Kidney (tissue), 22 donors: ENCODE measurements at places on chromosomes 7 and 10.

DNA sequence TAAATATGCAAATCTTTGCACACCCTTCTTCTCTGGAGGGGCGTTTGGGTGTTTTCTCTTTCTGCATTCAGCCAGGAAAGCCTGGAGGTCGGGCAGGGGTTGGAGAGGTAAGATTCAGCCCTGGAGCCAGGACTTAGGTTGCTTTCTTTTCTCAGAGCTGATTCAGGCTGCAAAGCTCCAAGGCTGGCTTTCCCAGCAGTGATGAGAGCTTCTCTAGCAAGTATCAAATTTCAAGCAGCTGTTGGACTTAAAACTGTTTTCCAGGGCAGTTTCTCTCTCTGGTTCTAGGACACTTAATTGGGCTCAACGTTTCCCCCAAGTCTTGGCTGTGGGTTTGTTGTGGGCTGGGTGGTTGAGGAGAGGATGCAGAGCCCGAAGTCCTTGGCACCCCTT is 608 bp downstream of the AKR1B10 start:
- DNase-seq = peak; percentile 72

DNA sequence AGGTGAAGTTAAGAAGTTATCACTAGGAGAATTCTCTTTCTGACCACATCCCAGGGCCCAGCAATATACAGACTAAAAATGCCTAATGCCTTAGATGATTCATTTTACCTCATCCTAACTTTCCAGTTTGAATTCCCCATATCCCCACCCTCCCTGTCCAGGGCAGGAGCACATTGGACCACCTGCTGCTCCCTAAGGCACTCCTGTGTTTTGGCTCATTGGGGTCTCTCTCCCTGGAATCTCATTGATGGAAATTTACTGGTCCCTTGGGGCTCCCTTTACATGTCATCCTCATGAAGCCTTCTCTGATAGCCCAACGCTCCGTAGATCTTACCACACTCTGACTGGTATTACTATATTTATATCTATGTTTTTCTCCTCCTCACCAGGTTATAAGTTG is 2.7 kb downstream of the IL2RA start:
- no peak for DNase-seq

- DNase-seq = no peak
Measured at GRCh38 chr7:79770063-79770462, 316.6 kb upstream of the MAGI2 start.

- no peak for DNase-seq
Measured at GRCh38 chr10:110461530-110461929, 36.2 kb upstream of the DUSP5 start.

DNA sequence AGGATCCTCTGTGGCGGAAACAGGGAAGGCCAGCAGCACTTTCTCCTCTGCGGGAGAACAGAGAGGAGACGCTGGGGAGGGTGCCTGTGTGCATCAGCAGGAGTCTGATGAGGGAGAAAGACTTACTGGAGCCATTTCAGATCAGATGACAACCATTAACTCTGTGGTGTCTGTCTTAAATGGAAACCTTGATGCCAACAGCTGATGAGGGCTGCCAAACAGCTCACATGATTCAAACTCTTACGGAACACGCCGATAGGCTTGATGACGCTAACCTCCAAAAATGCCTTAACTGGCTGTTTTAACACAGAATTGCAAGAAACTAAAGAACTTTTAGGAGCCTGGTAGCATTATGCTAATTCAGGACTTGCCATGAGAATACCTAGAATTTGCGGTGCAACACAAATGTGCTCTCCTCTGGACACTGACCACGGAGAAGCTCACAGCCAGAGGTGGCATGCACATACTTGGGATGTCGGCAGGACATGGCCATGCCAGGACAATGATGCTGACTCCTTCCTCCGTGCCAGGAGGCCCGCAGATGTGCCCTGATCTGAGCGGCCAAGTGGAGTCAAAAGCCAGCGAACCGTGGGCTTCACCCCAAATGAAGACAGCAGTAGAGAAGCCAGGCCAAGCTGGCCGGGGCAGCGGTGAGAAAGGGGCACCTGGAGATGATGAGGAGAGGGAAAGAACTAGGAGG is 154.9 kb downstream of the ZMYND11 start:
- no peak for DNase-seq

DNA sequence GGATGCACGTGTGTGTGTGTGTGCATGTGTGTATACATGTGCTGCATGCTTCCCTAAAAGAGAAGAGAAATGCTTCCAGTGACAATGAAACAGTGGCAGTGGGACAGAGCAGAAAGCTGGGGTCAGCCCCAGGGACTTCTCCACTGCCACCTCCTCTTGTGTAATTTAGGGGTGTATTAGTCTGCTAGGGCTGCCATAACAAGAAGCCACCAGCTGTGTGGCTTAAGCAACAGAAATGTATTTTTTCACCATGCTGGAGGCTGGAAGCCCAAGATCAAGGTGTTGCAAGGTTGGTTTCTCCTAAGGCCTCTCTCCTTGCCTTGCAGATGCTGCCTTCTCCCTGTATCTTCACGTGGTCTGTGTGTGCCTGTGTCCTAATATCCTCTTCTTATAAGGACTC is 190.5 kb downstream of the CXCL12 start:
- DNase-seq = no peak

GRCh38 chr7:106820321-106821217 is 44.5 kb upstream of the PIK3CG start:
- no peak for DNase-seq

GRCh38 chr7:77330169-77330882 is 85.8 kb downstream of the GSAP start:
- no peak for DNase-seq

DNA sequence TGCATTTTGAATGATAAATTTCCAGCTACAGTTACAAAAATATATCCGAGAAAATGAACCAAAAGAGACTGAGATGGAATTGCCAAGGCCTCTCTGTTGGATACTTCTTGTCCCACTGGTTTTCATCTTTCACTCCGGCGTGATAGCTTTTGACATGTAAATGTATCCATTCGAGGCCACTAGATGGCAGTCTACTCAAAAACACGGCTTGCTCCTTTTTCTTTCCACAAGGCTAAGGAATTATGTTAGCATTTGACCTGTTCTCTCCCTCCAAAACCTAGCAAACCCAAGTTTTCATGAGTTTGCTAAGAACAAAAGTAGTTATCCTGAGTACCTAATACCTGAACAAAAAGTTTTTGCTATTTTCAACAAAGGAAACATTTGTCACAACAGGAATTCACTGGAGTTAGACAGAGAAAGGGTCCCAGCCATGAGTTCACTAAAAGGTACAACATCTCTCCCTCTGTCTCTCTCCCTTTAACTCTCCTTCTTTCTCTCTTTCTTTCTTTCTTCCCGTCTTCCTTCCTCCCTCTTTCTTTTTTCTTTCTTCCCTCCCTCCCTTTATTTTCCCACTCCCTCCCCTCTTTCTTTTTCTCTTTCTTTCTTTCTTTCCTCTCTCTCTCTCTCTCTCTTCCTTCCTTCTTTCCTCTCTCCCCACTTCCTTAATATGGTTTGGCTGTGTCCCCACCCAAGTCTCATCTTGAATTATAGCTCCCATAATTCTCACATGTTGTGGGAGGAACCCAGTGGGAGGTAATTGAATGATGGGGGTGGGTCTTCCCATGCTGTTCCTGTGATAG is 207.9 kb upstream of the MYO3A start:
- DNase-seq = no peak

DNA sequence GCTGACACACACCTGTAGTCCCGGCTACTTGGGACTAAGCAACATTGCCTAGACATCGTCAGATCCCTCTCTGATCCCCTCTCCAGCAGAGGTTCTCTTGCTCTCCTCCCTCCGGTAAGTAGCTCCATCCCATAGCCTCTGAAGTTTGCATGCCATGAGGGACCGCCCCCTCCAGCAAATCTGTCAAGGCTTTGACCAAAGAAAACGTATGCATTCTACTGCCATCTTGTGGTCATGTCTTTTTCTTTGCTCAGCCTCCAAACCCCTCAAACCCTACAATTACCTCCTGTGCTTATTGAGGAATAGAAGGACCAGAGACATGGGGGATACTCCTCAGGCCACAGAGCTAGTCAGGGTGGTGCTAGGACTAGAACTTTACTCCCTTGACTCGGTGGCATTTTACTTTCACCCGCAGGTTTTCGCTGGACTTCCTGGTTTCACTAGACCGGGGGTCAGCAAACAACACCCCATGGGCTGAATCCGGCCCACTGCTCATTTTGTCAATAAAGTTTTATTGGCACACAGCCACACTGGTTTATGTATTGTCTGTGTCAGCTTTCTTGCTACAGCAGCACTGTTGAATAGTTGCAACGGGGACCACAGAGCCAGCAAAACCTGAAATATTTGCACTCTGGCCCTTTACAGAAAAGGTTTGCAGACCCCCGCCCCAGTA is 202.6 kb upstream of the FOXK1 start:
- DNase-seq = no peak
